Cerebellum (tissue), 4 donors: ENCODE measurements at places on chromosomes 11 and 22.

DNA sequence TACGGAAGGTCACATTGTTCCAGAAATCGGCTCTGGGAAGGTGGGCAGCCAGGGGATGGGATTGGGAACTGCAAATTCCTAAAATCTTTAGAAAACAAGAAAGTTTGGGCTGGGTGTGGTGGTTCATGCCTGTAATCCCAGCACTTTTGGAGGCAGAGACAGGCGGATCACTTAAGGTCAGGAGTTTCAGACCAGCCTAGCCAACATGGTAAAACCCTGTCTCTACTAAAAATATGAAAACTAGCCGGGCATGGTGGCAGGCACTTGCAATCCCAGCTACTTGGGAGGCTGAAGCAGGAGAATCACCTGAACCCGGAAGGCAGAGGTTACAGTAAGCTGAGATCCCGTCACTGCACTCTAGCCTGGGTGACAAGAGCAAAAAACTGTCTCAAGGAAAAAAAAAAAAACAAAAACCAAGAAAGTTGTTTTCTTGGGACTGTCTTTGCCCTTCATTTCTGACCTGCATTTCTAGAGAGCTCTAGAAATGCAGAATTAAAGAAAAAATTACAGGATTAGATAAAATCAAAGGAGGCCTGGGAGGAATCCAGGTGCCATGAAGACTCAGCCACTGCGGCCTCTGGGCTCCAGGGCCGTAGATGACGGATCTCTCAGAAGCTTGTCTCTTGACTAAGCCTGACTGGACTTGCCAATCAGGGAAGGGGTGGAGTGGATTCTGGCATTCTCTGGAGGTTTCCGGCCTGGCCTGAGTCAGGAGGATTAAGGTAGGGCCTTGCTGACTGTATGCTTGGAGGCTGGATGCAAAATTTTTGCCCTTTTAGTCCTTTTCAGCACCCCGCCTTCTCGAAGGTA lies 5.3 kb upstream of the MALAT1 start:
- no peak for DNase-seq

- DNase-seq: peak; percentile 60
These were observed 192.5 kb upstream of the MTMR2 start for GRCh38 chr11:96116376-96116775.

- no peak for DNase-seq
These were observed 15.1 kb downstream of the MYEOV start for GRCh38 chr11:69308936-69309615.

- no peak for DNase-seq
These were observed 169.0 kb upstream of the GRK3 start for GRCh38 chr22:25395468-25395867.
